Activated CD4-positive, CD25-positive, alpha-beta regulatory T cell treated with anti-CD3 and anti-CD28 coated beads, Interleukin-2, amount 50 U/mL, for 72 hours (primary cell): ENCODE measurements at places on chromosomes 4 and X.

GRCh38 chr4:84527391-84527790 lies 28.3 kb upstream of the NKX6-1 start:
- DNase-seq = no peak

- no peak for DNase-seq
Observed at GRCh38 chr4:158006990-158007389, 165.8 kb downstream of the GASK1B start.

DNA sequence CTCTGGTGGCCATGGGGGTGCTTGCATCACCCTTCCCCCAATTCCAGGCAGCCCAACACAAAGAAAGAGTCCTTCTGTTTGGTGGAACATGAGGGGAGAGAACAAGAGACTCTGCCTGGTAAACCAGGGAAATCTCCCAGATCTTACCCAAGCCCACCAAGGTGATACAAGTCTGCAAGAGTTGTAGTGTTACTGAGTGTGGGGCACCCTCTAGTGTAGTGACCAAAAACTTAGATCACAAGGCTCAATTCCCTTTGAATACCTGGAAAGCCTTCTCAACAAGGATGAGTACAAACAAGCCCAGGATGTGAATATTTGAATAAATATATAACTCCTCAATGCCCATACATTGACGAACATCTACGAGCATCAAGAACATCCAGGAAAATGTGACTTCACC lies 64.7 kb downstream of the IL13RA2 start:
- DNase-seq = no peak

DNA sequence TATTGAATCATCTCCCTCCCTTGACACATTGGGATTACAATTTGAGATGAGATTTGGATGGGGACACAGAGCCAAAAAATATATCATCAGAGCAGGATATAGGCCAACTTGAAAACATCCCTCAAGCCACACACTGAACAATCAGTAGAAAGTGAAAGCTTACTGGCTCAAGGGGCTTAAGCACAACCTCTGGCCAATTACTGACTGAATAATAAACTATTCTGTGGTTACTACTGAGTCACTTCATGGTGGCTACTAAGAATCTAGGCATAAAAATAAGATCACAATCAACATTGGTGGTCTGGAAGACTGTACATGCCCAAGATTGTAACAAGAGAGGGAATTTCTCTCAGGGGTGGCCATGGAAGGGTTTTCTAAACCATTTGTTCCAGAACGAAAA lies 27.4 kb upstream of the GPR174 start:
- DNase-seq = no peak

DNA sequence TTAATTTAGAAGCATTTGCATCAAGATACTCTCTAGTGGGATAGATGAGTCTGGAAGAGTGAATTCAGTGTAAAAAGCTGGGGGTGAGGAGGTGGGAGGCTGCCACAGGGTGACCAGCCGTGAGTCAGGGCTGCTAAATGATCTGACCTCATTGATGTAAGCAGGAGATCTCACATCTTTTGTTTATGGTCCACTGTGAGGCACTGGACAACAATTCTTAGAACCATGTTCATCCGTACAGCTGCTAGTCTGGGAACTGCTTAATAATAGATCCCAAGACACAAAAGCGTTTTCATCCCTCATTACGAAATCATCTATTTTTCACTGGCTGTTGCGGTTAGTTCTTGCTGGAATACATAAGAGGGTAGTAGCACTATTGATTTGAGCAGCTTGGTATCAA lies 14.1 kb downstream of the KLF3 start:
- no peak for DNase-seq

DNA sequence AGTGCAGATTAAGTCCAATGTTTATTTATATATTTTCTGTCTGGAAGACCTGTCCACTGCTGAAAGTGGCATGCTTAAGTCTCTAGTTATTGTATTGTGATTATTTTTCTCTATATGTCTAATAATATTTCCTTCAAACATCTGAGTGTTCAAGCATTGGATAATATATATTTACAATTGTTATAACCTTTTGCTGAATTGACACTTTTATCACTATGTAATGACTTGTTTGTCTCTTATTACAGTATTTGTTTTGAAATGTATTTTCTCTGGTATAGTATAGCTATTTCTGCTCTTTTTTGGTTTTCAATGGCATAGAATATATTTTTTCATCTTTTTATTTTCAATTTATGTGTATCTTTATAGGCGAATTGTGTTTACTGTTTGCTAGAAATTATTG lies 59.7 kb downstream of the EDA2R start:
- no peak for DNase-seq

DNA sequence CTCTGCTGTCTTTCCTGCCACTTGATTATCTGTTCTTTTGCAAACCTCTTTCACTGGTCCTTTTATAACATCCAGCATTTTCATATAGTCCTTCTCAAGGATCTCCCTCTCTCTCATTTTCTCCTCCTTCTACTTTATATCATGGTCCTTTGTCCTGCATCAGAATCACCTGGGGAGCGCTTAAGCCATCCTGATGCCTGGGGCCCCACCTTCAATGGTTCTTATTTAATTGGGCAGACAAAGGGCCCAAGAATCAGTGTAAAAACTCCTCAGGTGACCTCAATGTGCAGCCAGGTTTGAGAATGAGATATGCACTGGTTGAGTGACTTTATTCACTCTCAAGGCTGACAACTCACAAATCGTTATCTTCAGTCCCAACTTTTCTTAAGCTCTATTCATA lies 283.9 kb downstream of the UNC5C start:
- no peak for DNase-seq

- no peak for DNase-seq
Observed at GRCh38 chrX:16433021-16433420, 216.9 kb upstream of the S100G start.

DNA sequence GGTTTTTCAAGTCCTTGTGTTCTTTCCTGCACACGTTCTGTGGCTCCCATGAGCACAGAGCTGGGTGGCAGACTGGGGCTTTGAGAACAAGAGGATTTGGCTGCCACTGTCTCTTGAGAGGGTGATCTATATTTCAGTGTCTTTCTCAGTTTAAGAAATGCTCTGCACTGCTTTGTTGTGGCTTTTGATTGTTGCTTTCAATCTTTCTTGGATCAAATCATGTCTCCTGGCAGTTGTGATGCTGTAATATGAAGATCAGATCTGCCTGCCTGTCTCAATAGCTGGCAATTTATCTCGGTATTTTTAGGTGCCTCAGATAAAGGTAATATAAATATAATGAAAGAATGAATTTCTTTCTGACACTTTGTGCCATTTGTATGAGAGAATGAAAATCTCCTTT lies 273.3 kb upstream of the LCORL start:
- no peak for DNase-seq

DNA sequence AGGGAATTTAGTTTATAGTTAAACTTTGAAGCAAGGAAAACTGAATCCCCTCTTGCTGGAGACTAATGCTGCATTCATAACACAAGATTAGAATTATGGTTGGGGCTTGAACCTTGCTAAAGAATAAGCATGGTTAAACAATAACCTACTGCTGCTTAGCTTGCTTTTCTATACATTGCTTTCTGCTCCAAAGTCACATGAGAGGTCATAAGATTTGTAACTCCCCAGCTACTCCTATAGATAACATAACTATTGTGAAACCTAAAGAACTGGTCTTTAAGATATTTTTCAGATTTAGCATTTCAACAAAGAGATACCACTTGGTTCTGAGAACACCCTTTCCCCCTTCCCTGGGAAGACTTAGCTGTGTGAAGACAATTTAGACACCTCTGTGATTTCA lies 17.1 kb upstream of the HADH start:
- DNase-seq = no peak

DNA sequence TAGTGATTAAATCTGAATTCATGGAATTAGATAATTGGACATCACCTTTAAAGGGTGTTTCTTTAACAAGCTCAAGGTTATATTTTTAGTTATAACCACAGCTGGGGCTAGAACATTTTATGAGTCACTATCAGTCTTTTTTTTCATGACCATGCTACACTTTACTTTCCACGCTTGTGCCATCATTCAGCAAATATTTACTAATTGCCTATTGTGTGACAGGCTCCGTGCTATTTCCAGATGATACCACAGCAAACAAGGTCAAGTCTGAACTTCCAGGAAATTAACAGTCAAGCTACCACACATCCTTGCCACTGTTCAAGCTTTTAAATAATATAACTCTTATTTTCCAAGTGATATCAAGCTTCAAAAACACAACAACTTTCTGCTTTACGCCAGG lies 16.5 kb downstream of the SPANXN3 start:
- no peak for DNase-seq

GRCh38 chr4:6201580-6202091 lies 1.3 kb upstream of the JAKMIP1 start:
- peak; percentile 38 for DNase-seq

DNA sequence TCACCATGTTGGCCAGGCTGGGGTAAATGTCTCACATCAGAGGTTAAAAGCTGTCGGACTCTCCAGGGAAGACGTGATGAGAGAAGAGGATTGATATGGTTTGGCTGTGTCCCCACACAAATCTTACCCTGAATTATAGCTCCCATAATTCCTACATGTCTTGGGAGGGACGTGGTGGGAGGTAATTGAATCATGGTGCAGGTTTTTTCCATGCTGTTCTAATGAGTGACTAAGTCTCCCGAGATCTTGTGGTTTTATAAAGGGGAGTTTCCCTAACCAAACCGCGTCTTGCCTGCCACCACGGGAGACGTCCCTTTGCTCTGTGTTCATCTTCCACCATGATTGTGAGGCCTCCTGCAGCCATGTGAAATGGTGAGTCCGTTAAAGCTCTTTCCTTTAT lies 64.4 kb downstream of the ASMT start:
- no peak for DNase-seq

DNA sequence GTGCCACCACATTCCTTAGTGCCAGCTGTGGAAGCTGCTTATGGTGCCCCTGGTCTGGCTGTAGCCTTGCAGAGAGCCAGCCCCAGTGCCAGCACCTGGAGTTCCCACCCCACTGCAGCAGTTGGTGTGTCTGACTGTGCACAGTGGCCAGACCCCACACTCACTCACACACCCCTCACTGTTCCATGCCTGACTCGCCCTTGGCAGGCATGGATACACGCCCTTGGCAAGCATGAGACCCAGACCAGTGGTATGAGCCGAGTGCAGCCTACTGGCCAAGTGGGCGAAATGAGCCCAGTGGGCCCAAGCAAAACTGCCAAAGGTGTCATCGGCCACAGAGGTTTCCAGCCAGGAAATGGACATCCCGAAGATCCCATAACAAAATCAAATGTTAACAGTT lies 27.4 kb downstream of the NAA11 start:
- DNase-seq = no peak

DNA sequence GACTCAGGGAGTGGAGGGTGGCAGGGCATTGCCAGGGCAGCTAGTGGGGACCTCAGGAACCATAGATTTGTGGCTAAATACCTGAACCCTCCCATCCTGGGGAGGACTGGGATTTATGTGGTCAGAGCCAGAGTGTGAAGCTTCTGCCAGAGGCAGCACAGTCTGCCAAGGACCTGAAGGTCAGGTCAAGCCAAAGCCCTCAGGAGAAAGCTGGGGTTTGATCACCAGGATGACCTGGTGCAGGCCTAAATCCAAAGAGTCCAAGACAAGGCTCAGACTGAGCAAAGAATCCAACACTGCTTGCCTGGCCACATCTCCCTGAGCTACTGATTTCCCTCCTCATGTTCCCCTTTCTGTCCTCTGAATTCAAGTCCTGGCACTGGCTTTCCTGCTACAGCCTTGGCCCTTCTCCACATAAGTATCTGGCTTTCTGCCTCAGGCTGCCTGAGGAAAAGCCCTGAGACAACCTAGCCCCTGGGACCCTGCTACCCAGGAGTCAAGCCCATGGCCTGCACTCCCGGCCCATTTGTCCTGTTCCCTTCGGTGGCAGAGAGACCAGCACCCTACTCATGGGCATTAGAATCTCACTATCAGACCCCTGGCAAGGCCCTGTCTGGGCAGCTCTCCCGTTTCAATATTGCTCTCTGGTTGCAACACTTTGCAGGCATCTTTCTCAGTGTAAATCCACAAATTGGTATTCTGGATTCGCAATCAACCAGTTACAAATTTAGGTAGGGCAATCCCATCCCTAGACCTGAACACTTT lies 39.3 kb upstream of the SLC25A43 start:
- no peak for DNase-seq

GRCh38 chr4:128394778-128395177 lies 107.2 kb upstream of the PGRMC2 start:
- DNase-seq = no peak

GRCh38 chr4:109864134-109864533 lies 16.2 kb downstream of the LRIT3 start:
- no peak for DNase-seq

DNA sequence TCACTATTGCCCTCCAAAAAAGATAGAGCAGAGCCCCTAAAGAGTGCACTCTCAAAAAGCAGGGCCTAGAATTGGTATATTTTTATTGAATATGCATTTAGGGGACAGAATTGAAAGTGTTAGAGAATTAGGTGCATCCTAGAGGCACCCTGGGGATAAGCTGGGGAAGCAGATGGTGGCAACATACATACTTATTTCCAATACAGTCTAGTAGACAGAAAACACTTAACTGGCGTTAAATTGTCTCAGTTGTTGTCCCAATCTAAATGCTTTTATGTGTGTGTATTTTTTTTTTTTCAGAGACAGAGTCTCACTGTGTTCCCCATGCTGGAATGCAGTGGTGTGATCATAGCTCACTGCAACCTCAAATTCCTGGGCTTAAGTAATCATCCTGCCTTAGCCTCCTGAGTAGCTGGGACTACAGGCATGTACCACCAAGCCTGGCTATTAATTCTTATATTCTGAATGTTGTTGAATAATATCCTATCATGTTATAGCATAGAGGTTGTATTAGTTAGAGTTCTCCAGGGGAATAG lies 481.8 kb downstream of the GRXCR1 start:
- DNase-seq = no peak

DNA sequence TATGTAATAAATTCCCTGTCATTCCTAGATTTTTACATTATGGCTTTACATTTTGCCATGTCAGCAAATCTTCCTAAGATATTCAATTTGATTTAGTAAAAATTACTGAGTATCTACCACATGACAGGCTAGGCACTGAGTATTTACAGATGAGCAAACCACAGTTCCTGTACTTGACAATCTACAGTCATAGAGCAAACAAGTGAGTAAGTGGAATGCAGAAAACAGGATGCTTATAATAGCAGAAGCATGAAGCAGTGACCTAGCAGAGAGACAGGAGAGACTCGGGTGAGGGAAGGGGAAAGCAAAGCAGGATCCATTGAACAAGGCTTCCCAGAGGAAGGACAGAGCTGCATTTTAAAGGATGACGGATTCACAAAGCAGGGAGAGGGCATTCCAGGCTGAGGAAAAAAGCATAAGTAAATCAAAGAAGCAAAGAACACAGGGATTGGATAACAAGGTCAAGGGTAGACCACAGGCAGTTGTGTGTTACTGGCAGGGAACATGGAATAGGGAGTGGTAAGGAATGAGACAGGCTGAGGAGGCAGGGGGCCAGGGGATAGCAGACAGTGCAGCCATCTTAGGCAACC lies 124.7 kb upstream of the C1QTNF7 start:
- no peak for DNase-seq

- DNase-seq = no peak
Observed at GRCh38 chr4:69489856-69490255, 5.8 kb downstream of the UGT2B4 start.

DNA sequence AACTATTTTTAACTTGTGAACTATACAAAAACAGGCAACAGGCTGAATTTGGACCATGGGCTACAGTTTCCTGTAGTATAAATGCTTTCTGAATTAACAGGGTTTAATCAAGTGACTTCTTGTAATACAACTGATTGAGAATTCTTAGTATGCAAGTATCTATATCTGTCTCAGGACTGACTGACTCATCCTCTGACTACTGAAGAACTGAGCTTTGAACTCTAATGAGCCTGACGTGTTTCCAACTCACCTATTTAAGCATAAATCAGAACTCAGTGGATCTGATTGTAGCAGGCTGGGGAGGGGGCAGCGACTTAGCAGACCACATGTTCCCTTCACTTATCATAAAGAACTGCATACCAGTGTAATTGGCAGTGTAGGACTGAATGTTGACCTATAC lies 7.8 kb downstream of the SPATA4 start:
- DNase-seq = no peak
